ENCODE measurements at places on chromosomes 4 and X.

DNA sequence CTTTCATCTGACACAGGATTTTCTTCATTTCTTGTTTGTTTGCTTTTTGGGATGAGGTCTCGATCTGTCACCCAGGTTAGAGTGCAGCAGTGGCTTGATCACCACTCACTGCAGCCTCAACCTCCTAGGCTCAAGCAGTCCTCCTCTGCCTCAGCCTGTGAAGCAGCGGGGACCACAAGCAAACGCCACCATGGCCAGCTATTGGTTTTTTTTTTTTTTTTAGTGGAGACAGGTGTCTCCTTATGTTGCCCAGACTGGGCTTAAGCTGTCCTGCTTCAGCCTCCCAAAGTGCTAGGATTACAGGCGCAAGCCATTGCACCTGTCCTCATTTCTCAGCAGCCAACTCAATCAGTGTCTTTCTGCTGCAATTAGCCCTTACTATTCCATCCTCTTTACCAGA, 10.3 kb downstream of the SPRY1 start:
- no peak for DNase-seq

GRCh38 chr4:87058356-87059073, 123.7 kb downstream of the AFF1 start:
- no peak for DNase-seq

- DNase-seq, result no peak
Measured at GRCh38 chr4:119726505-119726904, 97.9 kb upstream of the PDE5A start.

- no peak for DNase-seq
Measured at GRCh38 chr4:47996021-47996420, 20.5 kb downstream of the CNGA1 start.

DNA sequence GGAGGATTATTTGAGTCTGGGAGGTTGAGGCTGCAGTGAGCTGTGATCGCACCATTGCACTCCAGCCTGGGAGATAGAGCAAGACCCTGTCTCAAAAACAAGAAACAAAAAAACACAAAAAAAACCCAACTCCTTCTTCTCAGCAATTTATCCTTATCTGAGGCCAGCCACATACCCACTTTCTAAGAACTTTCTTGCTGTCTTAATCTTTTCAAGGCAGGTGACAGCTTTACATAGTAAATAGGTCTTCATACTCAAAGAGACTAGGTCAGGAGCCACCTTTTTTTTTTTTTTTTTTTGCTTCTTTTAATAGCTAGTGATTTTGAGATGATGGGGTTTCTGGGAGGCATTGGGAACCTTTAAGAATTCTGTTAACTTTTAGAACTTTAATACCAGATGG, 26.1 kb upstream of the ZCCHC13 start:
- DNase-seq, result no peak

GRCh38 chrX:43808231-43808630, 74.0 kb downstream of the MAOB start:
- no peak for DNase-seq

GRCh38 chr4:14079601-14080000, 452.1 kb upstream of the BOD1L1 start:
- no peak for DNase-seq

GRCh38 chrX:2666491-2666890, 24.6 kb upstream of the CD99 start:
- no peak for DNase-seq

DNA sequence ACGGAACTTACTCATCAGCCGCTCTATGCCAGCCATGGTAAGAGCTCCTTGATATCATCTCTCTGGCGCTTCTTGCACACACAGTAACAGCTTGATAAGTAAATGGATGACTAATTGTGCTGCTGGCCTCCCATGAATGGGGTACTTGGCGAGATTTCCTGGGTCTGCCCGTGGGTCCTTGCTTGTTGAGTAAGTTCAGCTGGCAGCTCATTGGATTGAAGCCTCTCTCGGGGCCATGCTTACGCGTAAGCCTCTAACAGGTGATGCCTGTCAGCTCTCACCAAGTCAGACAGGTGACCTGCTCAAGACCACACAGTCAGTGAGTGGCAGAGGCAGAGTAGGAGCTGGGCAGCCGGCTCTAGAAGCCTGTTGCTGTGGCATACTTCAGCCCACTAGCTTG, 7.7 kb downstream of the NSG1 start:
- DNase-seq, result no peak

GRCh38 chr4:76545226-76545884, 110.3 kb downstream of the SHROOM3 start:
- no peak for DNase-seq

- no peak for DNase-seq
Measured at GRCh38 chrX:24231641-24232179, 82.2 kb downstream of the SUPT20HL2 start.

DNA sequence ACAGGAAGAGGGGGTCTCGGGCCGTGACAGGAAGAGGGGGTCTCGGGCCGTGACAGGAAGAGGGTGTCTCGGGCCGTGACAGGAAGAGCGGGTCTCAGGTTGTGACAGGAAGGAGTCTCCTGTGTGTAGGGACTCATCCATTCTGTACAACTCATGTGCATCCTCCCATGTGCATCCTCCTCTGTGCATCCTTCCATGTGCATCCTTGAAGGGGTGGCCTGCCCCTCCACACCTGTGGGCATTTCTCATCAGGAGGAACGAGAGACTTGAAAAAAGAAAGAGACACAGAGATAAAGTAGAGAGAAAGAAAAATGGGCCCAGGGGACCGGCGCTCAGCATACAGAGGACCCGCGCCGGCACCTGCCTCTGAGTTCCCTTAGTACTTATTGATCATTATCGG, 30.2 kb upstream of the PLCXD1 start:
- no peak for DNase-seq

DNA sequence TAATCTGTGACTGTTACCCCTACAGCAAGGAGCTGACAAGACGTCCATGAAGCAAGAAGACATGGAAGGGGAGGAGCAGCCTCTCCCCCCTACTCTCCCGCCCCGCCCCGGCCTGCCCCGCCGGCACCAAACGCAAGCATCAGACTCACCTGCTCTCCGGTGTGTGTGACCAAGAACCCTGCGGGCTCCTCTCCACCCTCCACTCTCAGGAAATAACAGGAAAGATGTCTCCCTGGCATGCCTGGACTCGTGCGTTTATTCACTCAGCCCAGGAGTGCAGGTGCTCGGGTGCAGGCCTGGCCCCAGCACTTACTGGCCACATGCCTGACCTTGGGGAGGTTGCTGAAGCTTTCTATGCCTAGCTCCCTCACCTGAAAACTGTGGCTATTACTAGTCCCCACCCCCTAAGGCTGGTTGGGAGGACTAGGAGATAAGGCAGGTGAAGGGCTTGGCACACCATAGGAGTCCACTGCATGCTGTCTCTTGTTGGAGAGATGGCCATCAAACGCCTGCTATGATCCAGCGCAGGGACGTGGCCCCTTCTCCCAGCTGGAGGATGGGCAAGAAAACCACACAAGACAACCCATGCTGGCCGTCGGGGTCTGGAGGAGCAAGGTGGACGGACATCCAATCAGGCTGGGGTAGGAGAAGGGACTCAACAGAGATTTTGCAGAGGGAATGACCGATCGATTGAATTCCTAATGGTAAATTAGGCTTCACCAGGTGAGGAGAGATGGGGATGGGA, 34.9 kb upstream of the CLDN24 start:
- DNase-seq, result no peak

DNA sequence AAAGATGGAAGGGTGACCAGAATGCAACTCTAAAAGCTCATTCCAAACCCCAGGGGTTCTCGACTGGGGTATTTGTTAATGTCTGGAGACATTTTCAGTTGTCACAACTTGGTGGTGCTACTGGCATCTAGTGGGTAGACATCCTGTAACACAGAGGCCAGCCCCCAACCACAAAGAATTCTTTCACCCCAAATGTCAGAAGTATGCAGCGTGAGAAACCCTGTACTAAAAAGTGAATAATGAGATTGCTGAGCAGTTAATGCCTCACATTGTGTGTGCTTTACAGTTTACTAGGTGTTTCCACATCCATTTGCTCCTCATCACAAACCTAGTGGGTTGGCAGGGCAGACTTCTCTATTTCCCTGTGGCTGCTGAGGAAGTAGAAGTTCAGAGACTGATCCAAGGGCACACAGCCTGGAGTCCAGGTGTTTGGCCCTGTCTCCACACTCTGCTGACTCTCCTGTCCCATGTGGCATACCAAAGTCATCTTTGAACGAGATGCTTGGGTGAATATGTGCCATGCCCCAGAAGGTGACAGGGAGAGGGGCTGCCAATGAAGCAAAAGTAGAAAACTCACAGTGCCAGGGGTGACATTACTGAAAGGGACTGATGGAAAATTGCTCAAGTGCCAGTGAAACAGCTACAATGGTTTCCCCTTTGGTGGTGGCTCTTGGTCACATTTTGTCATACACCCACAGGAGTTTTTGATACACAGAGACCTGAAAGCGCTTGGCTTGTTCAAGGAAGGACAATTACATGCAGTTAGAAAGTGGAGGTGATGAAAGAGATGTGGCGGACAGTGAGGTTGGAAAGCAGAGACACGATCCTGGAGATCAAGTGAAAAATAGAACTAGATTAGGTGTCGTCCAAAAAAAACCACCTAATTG, 10.1 kb upstream of the TMEM154 start:
- no peak for DNase-seq

GRCh38 chrX:7156879-7157278, 8.9 kb upstream of the PUDP start:
- DNase-seq, result no peak

- DNase-seq, result peak; percentile 44
Measured at GRCh38 chr4:2914256-2915126, 48.7 kb downstream of the NOP14 start.

- DNase-seq, result no peak
Measured at GRCh38 chr4:140237616-140238350, 83.8 kb upstream of the MAML3 start.

GRCh38 chrX:106791495-106791894, 11.0 kb upstream of the TBC1D8B start:
- DNase-seq, result no peak

GRCh38 chr4:144801731-144802130, 155.8 kb downstream of the HHIP start:
- DNase-seq, result no peak

DNA sequence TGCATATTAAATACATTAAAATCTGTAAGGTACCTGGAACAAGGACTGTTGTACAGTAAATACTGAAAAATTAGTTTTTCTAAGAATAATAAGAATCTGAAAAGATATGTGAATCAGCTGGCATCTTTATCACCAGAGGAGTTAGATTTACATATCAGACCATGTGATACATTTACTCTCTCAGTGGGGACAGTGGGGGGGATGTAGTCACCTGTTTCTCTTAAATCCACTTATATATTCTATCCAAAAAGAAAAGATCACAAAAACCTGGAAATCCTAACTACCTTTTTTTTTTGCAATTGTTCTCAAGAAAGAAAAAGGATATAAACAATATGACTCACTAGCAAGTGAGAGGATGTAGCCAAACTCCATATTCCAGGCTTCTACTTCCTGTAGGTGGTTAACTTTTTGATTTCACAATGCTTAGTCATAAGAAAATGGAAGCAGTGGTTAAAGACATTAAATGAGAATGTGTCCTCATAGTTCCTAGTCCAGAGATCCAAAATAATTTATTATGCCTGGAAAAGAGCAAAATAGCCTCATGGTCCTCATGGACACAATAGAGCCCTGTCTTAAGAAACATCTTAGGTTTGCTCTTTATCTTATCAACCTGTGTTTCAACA, 22.5 kb upstream of the MYOZ2 start:
- DNase-seq, result no peak

- no peak for DNase-seq
Measured at GRCh38 chr4:22573198-22573597, 57.3 kb upstream of the ADGRA3 start.

DNA sequence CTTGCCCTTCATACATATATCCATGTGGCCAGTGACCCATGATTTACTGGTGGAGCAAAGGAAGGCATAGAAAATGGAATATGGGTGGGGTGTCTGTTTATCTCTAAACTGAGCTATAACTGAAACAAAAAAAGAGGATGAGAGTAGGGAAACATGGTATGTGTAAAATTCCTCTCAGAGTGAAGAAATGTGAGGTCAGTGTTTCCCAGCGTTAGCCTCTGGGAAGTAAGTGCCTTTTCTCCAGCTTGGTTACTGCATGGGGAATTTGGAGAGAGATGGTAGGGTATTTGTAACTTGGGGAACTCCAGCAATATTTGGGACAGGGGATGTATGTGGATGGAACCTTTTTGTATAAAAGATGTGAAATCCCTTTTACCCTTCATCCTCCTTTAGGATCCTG, 89.4 kb downstream of the AFF1 start:
- no peak for DNase-seq

GRCh38 chrX:122565952-122566351, 618.1 kb upstream of the GRIA3 start:
- no peak for DNase-seq

DNA sequence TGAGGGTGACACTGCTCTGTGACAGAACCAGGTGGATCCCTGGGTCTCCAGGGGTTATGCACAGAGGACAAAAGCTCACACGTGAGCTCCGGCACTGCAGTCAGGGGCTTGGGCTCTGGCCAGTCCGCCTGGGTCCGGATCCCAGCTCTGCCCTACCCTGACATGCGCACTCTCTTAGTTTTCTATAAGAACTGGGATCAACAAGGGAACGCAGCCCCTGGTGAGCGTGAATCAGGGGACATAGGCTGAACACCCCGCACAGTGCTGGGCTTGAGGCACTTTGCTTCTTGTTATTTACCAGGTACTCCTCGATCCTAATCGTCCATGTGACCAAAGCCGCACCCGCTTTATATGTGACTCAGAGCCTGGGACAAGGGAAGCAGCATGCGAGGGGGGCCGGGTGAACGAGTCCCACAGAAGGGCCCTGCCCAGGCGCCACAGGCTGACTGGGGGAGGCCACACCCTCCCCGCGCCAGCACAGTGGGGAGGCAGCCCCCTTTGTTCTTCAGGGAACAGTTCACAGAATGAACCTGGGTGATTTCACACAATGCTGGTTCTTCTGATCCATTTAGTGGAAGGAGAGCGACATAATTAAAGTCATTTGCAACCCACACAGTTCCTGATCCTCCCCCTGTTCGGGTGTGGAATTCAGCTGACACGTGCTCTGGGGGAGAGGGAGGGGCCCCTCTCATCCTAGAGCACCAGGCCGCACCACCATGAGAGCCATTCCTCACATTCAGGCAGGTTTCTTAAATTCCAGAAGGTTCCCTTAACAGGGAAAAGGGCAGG, 55.5 kb downstream of the WFS1 start:
- no peak for DNase-seq

DNA sequence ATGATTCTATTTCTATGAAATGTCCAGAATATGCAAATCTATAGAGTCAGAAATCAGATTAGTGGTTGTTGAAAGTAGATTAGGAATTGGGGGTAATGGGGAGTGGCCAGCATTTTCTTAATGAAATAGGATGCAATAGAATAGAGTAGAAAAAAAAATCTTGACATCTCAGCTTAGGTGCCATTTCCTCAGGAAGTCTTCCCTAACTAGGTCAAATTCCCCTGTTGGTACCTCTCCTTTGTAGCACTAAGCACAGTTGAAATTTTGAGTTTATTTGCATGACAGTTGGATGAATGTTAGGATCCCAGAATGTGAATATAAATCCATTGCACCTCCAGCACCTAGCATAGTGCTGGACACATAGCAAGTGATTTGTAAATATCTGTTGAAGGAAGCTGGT, 30.0 kb upstream of the PDK3 start:
- DNase-seq, result no peak

- no peak for DNase-seq
Measured at GRCh38 chr4:66404141-66404540, 733.9 kb upstream of the EPHA5 start.

GRCh38 chr4:10173754-10174749, 57.5 kb upstream of the WDR1 start:
- no peak for DNase-seq

All from Peyer's patch (tissue), 4 donors.